ENCODE measurements at places on chromosomes 13 and 19.

- no peak for DNase-seq
Observed at GRCh38 chr19:2678044-2678671, 24.3 kb downstream of the GNG7 start.

GRCh38 chr19:37951816-37952210, 44.8 kb downstream of the SIPA1L3 start:
- no peak for DNase-seq

- no peak for DNase-seq
Observed at GRCh38 chr13:71851498-71852409, 15.2 kb downstream of the DACH1 start.

DNA sequence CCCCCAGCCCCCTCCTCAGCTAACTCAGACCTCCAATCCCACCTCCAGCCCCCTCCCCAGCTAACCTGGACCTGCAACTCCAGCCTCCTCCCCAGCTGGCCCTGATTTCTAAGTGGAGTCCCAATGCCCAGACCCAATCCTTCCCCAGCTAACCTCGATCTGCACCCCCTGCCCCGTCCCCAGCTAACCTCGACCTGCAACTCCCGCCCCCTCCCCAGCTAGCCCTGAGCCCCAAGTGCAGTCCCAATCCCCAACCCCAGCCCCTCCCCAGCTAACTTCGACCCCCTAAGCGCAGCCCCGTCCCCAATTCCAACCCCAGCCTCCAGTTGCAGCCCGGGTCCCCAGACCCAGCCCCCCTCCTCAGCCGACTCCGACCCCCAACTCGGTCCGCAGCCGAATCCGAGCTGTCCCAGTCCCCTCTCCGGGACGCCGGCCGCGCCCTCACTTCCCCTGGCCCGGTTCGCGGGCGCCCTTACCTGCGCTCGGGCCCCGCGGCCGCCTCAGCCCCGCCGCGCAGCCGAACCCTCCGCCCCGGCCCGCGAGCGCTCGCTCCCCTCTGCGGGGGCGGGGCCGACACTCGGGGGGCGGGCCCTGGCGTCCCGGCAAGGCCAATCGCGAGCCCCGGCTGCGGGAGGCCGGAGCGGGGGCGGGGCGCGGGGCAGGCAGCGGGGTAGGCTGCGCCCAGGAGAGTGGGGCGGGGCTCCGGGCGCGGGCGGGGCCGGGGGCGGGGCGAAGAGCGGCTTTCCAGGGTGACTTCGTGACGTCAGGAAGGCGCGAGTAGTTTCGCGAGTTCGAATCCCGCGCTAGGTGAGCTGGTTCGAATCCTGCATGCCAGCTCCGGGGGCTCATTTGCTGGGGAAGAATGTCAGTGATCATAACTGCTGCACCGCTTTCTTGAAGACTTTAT, at the start of gene GNG7:
GNG7 (minus strand) TSS at position 525 of the 907 bp plus-strand sequence. CDS start 182,006 bp downstream, outside the sequence.
- peak; percentile 66 for DNase-seq

GRCh38 chr19:49142866-49143335, 12.3 kb downstream of the HRC start:
- DNase-seq: peak; percentile 82

- no peak for DNase-seq
Observed at GRCh38 chr13:74774264-74774663, 640.1 kb upstream of the KLF12 start.

DNA sequence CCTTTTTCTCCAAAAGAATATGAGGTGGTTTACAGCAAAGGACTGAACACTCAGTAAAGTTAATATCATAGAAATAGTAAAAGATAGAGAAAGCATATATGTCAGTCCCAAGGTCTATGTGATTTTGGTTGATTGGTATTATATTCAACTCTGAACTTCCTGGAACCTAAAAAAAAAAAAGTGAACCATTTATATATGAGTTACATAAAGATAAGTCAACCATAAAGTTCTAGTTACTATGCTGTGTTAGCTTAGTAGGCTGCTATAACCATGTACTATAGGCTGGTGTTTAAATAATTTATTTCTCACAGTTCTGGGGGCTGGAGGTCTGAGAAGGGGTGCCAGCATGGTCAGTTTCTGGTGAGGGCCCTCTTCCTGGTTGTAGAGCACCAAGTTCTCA, 475.6 kb downstream of the KLF12 start:
- no peak for DNase-seq

GRCh38 chr19:3671680-3672574, 28.3 kb downstream of the PIP5K1C start:
- DNase-seq: no peak

Measured in fibroblast of skin of left quadriceps (primary cell).